CD4-positive, alpha-beta memory T cell (primary cell): ENCODE measurements at places on chromosomes 7 and 10. TPM values are rescaled to one million over a fixed set of nuclear protein-coding genes. Genes with fewer than 3 reads are reported as not detected.

Gene ADCK2
- polyA plus RNA-seq: 24.9 TPM

Gene OR9A2
- not detected for polyA plus RNA-seq

Gene H2BK1
- not detected for polyA plus RNA-seq

Gene ACTL6B
- not detected for polyA plus RNA-seq

Gene TSPAN12
- polyA plus RNA-seq: not detected

Gene IDI2
- polyA plus RNA-seq: not detected

Gene PSMG3
- polyA plus RNA-seq: 39.7 TPM

Gene CNTNAP2
- polyA plus RNA-seq: 0.50 TPM

Gene ADAMTS14
- not detected for polyA plus RNA-seq

Gene FZD8
- not detected for polyA plus RNA-seq

Gene ADAM22
- 1.8 TPM for polyA plus RNA-seq

Gene RNF32
- 1.5 TPM for polyA plus RNA-seq

Gene CFTR
- polyA plus RNA-seq: not detected

Gene GATA3
- polyA plus RNA-seq: 79.7 TPM

Gene NCF1
- 3.6 TPM for polyA plus RNA-seq

Gene WEE2
- polyA plus RNA-seq: not detected
